ENCODE measurements at places on chromosomes 6 and 20.

GRCh38 chr20:38722683-38723016 is 1.6 kb upstream of the SLC32A1 start:
- no peak for DNase-seq

GRCh38 chr6:167396068-167396658 is 71.3 kb downstream of the TTLL2 start:
- no peak for DNase-seq

DNA sequence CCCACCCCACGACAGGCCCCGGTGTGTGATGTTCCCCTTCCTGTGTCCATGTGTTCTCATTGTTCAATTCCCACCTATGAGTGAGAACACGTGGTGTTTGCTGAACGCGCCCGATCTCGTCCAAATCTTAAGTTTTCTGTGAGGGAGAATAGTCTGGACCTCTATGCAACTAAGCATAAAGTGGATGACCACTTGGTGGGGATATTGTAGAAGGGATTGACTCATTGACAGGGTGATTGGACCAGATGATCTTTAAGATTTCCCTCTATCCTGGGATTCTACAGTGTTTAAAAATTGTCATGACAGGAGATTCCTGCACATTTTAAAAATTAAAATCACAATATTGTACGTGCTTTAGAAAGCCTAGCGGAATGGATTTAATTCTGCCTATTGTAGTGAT is 141.3 kb downstream of the TRMT11 start:
- DNase-seq = no peak

GRCh38 chr6:131949620-131949908 is 1.6 kb downstream of the CCN2 start:
- no peak for DNase-seq

DNA sequence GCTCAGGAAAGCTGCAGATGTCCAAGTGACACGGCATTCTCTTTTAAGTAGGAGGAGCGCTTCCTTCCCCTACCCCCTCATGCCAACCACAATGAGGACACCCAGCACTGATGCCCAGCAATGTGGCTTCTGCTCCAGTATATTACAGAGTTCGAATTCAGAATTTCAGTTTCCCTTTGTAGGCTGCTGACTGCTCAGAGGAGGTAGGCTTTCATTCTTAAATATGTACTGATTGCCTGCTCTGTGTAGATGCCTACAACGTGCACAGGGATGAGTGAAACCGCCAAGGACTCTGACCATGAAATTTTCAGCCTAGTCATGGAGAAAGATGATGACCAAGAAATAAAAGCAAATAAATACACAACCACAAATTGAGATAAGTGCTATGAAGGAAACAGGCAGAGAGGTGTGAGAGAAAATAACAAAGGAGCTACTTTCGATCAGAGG is 50.9 kb upstream of the TNFAIP3 start:
- peak; percentile 74 for DNase-seq

DNA sequence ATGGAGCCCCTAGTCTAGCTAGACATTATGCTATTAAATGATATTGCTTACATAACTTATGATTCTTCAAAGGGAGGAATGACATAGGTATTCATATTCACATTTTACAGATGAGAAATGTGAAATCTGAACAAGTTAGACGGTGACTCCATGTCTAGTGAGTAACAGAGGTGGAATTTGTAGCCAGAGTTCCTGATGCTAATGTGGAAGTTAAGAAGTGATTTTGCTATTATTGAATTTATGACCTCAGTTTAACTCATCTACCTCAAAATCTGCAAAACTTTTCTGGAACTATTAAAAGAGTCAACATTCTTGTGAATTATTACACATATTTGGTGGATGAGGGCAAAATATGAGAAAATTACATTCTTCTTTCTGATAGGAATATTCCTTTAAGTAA is 347.6 kb upstream of the MMS22L start:
- DNase-seq = no peak

DNA sequence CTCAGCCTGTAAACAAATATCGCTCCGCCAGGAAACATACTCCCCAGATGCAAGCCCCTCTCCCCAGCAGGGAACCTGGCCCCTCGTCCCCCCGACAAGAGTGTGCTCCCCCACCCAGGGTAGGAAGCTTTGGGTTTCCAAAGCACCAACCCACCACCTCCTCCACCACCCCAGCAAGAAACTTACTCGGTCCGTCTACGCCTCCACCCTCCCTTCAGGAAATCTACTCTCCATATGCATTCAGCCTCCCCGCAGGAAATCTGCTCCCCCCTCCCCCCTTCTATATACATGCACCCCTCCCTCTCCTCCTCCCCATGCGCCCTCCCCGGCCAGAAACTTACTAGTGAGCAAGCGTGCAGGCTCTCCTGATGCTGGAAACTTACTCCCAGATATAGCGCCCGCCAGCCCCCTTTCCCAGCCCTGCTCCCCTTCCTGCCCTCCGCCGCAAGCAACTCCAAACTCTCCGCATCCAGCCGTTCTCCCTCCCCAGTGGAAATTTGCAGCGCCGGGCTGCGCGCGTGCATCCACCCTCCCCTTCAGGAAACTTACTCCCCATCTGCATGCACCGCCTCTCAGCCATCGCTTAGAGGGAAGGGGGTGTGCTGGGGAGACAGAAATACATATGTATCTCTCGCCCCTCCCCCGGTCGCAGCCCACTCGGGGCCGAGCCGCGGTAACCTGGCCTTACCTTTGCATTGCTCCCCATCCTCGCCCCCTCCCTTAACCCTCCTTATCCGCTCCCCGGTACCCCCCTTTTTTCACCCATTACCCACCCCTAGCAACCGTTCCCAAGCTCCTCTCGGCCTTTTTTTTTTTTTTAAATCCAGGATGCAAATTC is at the start of gene TRERF1:
TSS of gene TRERF1 (minus strand) at position 594 of the 838 bp plus-strand sequence. CDS start 182,336 bp downstream, outside the sequence.
- peak; percentile 84 for DNase-seq

DNA sequence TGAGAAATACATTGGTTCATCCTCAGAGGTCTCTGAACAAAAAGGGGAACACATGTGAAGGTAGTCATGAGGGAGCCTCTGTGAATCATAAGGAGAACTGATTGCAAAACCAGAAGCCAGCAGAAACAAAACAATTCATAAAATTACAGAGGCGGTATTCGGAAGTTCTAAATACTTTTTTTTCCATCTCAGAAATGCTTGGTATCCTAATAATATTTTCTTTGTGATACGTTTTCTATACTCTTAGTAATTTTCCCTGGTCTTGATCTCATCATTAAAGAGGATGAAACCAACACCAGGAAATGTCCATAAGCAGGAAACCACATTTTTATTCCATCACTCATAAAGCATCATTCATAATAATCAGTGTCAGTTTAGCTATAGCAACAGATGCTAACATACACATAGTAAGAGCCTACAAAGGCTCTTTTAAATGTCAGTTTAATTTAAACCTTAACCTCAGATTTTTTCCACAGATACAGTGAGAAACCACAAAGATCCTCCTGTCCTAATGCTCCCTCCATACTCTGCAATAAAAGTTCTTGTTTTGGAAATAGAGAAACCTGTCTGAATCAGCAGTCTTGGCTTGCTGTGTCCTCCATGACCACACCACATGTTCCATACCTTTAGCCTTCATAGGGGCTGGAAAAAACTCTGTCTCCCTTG is 29.2 kb downstream of the SGK1 start:
- DNase-seq = peak; percentile 43

Measured in common myeloid progenitor, CD34-positive (primary cell).